Mesothelial cell of epicardium (in vitro differentiated cells): ENCODE measurements at places on chromosomes 6 and 20. TPM values are rescaled to one million over a fixed set of nuclear protein-coding genes. Genes with fewer than 3 reads are reported as not detected.

The CEP43 gene
- total RNA-seq: 24.9 to 27.9 TPM (median 27.5 TPM) in 3 replicates

The SALL4 gene
- 14.8 to 20.5 TPM (median 18.9 TPM) in 3 replicates for total RNA-seq

The RSPO3 gene
- total RNA-seq: 26.3 to 31.1 TPM (median 30.1 TPM) in 3 replicates

GRCh38 chr6:130964808-130965604 lies 98.0 kb downstream of the EPB41L2 start:
- DNase-seq: no peak

GRCh38 chr6:65627015-65627414 lies 80.0 kb downstream of the EYS start:
- no peak for DNase-seq

DNA sequence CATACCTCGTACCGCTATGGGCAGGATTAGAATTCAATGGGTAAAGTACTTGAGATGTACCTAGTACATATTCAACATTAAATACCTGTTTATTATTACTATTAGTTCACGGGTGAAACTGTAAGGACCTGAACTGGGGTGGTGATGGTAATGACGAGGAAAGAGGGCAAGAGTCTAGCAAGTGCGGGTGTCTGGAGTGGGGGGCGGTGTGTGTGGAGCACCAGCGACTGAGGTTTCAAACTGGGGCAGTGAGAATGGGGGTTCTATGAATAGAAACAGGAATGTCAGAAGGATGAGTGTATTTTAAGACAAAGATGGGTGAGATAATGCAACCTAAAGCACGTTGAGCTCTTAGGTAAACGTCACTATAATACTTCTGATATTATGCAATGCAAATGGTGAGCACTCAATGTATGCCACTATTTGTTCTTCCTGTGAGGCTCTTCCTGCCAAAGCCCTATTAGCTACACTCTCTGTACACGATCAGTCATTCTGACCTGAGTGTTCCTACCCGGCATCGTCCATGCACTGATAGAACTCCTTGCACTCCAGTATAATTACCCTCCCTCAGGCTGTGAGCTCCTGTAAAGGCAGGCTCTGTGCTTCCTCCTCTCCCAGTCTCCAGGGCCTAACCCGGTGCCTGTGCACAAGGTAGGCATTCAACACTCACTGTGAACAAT lies 55.0 kb downstream of the ALDH5A1 start:
- no peak for DNase-seq

The ADGB gene
- total RNA-seq: not detected in 3 replicates

The LKAAEAR1 gene
- 0.36 TPM in 1 of 3 replicates, not detected in the others for total RNA-seq

DNA sequence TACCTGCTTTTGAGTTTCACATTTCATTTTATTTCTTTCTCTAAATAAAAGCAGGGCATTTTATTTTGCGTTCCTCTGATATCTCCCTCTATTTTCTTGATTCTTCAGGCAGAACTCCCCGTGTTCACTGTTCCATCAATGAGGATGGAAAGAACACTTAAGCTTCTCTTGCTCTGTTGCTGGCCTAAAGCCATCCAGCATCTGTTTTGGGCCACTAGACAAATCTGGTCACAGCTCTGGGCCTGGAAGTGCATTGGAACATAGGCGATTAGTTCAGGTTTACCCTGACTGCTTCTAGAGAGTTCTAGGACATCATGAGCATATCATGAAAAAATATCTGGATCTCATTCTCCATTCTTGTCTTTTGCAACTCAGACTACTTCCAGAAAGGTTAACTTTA lies 611.2 kb downstream of the UTRN start:
- no peak for DNase-seq

GRCh38 chr6:149484733-149485700 lies at the start of gene ZC3H12D:
ZC3H12D (minus strand) TSS chr6:149485014; CDS start chr6:149474543, 10,471 bp downstream.
- no peak for DNase-seq

DNA sequence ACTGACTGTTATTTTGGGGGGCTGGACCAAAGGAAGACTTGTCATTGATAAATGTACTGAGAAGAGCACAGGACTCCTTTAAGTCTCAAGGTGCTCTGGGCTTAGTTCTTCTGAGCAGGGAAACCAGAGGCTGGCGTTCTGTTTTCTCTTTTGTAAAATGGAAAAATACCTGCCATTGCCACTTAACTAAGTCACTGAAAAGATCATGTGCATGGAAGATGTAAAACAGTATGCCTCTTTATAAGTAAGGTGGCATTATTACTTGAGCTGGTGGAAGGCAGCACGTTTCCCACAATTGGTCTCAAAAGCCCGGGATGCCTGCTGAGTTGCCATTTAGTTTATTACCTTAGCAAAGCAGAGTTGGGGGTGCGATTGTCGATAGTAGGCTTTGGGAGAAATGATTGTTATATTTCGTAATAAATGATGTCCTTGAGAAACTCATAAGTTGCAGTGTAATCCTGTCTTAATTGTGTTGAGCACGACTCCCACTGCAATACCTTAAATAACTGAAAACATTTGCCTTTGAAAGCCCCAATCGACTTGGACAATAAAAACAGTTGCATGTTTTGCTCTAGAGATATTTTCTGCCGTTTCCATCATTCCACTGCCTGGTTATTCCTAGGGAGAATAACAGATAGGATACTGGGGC lies 3.6 kb downstream of the JARID2 start:
- no peak for DNase-seq

GRCh38 chr20:39045676-39046075 lies 83.5 kb downstream of the DHX35 start:
- DNase-seq: no peak

GRCh38 chr6:158149641-158150040 lies 18.4 kb downstream of the SERAC1 start:
- DNase-seq: no peak

DNA sequence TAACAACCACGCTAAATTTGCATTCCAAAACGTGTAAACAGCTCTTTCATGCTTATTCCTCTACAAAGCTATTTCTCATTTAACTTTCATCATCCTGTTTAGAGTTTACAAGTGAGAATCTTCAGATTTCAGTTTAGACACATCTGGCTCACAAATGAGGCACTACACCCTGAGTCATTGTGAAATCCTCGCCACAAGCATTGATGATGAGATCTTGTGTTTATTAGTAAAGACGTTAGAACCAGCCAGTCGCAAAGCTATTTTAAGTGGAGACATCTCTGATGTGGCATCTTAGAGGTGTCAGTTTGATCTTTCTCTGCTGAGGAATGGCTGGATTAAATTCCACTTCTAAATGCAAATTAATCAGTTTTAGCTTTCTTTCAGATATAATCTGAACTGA lies 8.3 kb upstream of the ISM1 start:
- DNase-seq: no peak

The PIM1 gene
- total RNA-seq: 26.2 to 30.3 TPM (median 28.6 TPM) in 3 replicates

GRCh38 chr20:25030649-25031207 lies 27.2 kb downstream of the ACSS1 start:
- DNase-seq: no peak

DNA sequence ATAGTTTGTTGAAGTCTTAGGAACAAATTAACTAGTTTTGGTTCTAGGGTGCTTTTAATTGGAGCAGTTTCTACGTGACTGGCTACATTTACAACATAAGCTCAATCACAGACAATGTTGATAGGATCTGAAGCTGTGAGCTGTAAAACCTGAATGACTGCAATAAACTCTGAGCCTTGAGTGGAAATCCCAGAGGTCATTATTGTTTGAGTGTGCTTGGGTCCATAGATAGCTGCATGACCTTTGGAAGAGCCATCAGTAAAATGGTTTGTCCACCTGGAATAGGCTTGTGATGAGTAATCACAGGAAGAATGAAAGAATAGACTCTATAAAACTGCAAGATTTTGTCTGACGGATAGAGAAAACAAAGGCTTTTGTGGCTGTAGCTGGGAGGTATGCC lies 26.7 kb downstream of the HLA-DRB1 start:
- DNase-seq: no peak

DNA sequence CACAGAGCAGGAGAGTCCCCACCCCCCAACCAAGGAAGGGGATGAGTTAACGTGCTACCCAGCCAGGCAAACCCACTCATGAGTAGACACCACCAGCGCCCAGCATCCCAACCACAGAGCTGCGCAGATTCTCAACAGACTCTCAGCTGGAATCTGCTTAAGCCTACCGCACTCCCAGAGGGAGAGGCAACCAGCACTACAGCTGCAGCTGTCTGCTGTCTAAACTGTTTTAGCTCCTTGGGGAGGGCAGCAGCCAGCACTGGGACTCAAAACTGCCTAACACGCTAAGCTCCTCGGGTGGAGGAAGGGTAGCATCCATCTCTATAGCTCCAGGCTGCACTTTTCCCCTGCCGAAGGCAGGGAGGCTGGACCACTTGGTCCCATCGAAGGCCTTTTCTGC lies 539.8 kb downstream of the EPHA7 start:
- DNase-seq: no peak

The VSTM2L gene
- total RNA-seq: 30.9 to 35.9 TPM (median 31.9 TPM) in 3 replicates
